Activated CD8-positive, alpha-beta memory T cell treated with anti-CD3 and anti-CD28 coated beads for 4 hours (primary cell): ENCODE measurements at places on chromosomes 5 and 9.

- DNase-seq = no peak
Measured at GRCh38 chr9:108274971-108275370, 580.8 kb downstream of the ACTL7B start.

DNA sequence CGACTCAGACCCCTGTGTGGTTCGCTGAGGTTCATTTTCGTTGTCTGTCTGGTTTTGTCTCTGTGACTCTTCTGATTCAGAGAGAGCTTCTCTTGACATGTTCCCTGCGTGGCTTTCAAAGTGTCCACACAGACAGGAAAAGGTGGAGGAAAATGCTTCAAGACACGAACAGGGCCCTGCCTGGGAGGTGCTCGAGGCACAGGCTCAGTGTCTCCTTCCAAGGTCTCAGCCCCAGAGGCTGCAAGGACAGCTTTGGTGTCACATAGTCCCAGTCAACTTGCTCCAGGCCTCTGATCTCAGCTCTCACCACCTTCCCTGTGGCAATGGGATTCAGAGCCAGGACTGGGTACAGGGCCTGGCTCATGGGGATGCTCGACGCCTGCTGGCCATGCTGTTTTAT lies 51.6 kb upstream of the SARDH start:
- no peak for DNase-seq

DNA sequence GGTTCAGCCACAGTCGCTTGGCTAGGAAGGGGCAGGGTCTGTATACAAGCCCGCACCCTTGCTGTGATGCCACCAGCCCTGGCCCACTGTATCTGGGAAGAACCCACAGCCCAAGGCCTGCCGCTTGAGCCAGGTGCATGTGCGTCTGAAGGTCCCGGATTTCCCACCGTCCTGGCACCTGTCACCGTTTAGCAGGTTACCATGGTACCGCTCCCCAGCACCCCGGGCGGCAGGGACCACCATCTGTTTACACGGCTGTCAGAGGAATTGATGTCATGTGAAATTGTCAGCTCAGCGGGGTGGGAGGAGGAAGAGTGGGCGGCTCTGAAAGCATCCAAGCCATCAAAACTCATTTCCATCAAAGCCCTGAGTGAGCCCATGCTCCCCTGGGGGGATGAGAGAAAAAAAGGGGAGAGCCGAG lies 92.7 kb downstream of the HRH2 start:
- DNase-seq = no peak

DNA sequence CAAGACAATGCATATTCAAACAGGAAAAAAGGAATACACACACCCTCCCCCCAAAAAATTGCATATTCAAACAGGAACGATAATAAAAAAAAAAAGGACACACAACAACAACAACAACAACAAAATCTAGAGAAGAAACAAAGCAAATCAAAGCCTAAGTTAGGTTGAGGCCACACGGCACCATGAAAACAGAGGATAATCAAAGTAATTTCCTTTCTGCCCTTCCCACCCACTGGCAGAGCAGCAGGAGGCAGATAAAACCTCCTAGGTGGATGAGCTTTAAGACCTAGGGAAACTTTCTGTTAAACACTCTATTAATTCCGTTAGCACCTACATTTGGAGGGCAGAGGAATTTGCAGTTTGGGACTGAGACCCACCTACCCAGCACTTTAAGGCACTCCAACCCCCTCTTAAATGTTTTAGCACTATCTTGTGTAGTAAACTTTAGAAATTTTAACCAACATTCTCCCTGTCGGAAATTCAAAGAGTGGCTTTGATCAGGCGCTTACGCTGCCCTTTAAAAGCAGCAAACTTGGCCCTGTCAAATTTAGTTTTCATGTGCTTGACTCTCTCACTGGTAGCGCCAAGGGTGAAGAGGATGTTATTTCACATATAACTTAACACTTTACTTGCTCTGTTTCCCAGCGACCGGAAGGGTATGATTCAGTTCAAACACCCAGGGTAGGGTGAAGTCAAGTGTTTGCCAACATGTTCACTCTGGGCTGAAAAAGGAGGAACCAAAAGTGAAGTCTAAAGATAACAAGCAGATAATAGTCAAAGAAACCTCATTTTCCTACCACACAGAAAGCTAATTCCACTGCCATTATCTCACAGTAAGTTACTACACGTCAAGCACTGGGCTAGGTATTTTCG lies 9.2 kb downstream of the ENC1 start:
- DNase-seq = no peak

DNA sequence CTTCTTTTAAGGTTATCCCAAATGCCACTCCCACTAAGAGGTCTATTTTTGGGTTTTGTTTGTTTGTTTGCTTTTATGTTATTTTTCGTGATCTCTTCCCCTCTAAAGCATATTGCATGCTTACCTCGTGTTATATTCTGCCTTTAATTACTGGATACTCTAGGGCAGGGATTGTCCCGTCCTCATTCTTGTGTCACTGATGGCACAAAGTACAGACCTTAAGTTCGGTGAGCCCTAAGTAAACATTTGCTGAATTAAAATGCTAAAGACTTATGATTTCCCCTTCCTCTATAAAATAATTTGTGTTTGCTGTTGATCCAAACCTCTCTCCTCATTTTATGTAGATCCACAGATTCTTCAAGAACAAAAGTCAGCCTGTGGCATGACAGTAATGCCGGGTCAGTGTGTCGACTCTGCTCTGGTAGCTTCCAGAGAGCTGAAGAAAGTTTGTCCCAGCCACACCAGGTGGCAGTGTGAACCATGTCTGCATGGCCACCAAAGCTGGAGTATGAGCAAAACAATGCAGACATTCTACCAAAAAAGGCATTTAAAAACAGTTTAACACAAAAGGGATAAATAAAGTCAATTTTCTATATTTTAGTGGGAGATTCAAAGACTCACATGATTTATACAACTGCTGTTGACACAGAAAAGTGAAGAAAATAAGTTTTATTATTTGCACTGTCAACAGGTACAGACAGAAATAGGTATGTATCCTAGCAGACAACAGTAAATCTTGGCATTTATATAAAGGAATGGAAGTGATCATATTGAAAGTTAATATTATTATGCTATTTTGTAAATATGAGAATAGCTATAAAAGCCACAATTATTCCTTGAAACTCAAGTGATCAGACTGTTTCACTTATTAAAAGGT lies 17.9 kb upstream of the POC5 start:
- no peak for DNase-seq

GRCh38 chr9:127873886-127874285 lies 3.6 kb downstream of the AK1 start:
- DNase-seq = no peak
